ENCODE measurements at places on chromosomes 6 and 20.

DNA sequence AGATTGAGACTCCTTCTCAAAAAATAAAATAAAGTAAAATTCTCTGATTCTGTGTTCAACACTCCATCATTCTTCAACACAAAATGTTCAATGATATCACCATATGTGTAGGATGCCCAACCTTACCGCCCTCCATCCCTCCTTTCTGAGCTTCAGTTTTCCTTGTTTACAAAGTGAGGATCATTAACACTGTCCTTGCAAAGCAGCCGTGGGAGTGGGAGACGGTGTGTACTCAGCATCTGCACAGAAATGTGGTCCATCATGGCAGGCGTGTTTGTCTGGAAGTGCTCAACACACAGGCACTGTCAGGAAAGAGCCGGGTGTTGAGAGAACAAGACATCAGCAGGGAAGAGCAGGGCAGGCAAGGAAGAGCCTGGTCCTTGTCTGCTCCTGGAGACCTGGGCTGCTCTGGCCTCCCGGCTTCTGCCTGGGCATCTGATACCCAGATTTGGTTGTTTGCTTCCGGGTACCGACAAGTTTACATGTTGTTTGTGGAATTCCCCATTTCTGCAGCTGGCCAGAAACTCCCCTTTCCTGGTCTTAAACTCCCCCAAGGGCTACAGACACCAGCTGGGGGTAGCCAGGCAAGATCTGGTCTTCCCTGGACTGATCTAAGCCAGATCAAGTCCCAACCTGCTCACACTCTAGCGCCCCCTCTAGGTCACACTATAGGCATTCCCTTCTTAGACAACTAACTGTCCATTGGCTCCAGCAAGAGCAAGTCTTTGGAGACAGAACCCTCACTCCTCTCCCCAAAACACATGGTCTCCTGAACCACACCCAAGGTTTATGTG lies 26.7 kb upstream of the TTPAL start:
- DNase-seq, result peak; percentile 61

- DNase-seq, result no peak
These were observed 1.9 kb downstream of the FAM135A start for GRCh38 chr6:70415247-70415646.

DNA sequence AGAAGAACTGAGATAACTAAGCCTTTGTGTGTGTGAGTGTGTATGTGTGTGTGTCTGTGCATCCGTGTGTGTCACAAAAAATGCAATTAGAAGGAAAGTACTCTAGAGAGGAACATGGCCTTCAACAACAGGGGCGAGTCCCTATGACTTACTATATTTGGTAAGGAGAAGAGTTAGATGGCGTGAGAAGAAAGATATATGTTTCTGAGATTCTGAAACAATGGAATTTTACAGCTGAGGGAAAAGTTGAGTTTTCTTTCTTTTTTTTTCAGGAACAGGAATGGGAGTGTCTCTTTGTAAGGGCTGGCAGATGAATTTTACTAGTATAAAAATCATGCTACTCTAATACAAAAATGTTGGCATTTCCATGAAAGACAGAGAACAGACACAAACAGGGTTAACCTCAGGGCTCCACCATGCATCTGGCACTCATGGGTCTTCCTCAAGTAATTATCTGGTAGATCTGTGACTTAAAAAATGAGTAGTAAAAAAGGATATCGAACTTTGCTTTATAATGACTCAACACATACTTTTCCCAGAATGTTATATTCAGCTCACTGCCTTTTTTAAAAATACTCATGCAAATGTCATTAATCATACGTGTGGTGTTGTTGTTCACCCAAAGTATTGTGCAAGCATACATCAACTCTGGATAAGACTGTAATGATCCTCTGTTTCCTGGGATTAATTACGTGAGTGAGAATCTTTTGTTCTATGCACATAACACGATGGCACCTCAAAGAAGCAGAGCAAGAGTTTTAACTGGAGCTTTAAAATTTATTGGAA lies 12.8 kb upstream of the SASH1 start:
- no peak for DNase-seq

DNA sequence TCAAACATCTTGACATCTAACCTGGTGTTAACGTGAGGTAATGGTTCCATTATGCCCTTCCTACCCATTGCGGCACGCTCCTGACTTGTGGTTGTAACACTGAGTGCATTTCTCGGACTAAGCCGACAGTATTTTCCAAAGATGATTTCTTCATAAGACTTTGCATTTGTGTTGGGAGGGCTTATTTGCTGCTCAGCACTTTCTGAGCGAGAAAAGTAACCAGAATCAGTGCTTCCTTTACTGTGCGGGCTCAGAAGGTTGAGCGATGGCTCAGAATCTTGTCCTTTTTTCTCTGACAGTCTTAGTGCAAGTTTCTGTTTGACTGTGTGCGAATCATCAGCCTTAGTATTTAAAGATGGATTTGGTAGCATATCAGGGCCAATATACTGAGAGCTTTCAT lies 171.7 kb downstream of the HIVEP2 start:
- no peak for DNase-seq

GRCh38 chr6:83536034-83536646 lies 23.8 kb downstream of the PRSS35 start:
- peak; percentile 28 for DNase-seq

DNA sequence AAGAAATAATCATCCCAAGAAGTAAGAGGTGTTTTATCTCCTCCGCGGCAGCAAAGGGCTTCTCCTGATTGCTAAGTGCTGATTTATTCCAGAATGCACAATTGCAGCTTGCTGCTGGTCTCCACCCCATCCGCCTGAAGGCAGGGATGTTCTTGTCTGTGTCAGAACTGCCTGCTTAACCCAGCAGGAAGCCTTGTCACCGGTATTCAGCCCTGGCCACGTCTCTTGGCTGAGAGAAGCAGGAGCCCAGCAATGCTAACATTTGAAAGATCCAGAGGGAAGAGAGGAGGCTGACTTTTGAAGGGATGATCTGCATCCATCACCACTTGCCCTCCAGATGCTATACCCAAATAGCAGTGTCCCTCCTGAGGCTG lies 4.2 kb downstream of the SCML4 start:
- no peak for DNase-seq

DNA sequence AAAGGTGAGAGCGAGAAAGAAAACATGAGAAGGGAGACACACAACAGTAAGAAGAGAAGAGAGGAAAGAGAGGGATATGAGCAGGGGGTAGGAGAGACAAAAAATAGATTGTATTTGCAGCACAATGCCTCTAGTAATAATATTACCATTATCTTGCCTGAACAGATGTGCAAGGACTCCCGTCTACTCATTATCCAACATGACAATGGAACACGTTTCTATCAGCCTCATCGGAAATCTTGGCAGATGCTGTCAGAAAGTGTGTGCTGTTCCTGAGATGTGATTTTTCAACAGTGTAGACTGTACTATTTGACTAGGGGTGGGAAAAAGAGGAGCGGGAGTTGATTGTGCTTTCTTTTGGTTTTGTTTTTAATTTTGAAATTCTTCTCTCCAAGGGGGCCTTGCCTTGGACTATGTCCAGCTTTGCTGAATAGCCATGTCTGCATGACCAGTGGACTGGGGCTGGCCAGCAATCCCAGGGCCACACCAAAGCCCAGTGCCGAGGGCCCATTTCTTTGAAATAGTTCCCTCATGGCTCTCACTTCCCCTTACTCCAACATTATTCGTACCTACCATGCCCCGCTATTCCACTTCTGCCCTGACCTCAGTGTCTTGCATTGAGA lies 11.3 kb upstream of the TRAM2 start:
- no peak for DNase-seq
